ENCODE measurements at places on chromosomes 13 and 19.

GRCh38 chr19:43664018-43664417 is 6.0 kb downstream of the PLAUR start:
- no peak for DNase-seq

DNA sequence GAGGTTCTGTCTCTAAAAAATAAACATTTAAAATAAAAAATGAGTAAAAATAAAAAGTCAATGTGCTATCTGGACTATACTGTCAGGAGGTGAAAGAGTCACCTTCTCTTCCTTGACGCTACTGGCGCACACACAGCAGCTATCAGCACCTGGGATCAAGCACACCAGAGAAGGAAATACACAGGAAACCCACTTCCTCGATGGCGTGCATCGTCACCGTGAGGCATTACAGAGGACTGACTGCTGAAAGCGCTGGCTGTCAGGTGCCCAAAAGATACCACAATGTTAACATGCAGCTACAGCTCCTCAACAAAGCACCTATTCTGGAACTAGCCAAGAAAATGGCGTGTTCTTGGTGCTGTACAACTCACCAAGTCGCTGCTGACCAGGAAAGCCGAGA is 6.1 kb downstream of the SLC35E1 start:
- DNase-seq, result no peak

DNA sequence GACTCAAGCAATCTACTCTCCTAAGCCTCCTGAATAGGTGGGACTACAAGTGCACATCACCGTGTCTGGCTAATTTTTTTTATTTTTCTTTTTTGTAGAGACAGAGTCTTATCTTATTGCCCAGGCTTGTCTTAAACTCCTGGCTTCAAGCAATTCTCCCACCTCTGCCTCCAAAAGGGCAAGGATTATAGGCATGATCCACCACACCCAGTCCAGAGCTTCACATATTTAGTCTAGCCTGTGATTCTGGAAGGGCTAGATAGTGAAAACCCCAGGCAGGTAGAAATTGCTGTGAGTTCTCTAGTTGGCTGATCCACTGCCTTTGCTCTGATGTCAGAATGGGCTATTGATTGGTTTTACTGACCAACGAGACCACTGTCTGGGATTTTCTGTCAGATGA is 854.6 kb upstream of the MIR17HG start:
- no peak for DNase-seq

DNA sequence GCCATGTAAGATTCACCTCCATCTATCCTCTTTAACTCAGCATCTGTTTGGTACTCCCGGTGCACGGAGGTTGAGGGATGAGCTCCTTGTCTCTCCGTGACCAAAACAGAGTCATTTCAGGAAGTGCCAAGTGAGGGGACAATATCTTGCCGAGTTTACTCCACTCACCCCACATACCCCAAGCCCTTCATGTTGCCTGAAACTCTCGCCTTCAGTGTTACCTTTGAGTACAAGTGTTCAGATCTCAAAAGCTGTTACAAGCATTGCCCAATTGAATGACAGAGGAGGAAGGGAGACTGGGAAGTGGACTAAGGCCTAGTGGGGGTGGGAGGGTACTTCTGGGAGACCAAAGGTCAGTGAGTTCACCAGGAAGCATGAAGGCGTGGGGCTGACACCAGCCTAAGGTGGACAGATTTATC is 6.0 kb upstream of the SIGLEC12 start:
- DNase-seq, result no peak

DNA sequence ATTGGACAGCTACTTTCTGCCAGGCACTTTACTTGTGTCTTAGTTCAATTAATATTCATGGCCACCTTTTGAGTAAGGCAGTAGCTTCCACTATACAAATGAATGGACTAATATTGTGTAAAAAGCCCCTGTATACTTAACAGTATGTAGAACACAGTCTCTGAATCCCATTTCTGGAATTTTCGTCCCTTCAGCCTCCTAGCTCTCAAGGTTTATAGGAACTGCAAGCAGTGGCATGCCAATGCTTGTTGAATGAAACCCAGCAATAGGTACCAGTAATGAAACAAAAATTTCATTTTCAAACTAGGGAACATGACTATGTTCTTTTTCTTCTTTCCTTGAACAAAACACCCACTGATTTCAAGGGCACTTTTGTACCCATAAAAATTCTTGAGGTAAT is 361.6 kb downstream of the TDRD3 start:
- DNase-seq, result no peak
